Sciatic nerve (tissue), 2 donors: ENCODE measurements at places on chromosomes 1 and 21.
A peak's percentile ranks its signal among the peaks of the same experiment; 100 is the strongest.

DNA sequence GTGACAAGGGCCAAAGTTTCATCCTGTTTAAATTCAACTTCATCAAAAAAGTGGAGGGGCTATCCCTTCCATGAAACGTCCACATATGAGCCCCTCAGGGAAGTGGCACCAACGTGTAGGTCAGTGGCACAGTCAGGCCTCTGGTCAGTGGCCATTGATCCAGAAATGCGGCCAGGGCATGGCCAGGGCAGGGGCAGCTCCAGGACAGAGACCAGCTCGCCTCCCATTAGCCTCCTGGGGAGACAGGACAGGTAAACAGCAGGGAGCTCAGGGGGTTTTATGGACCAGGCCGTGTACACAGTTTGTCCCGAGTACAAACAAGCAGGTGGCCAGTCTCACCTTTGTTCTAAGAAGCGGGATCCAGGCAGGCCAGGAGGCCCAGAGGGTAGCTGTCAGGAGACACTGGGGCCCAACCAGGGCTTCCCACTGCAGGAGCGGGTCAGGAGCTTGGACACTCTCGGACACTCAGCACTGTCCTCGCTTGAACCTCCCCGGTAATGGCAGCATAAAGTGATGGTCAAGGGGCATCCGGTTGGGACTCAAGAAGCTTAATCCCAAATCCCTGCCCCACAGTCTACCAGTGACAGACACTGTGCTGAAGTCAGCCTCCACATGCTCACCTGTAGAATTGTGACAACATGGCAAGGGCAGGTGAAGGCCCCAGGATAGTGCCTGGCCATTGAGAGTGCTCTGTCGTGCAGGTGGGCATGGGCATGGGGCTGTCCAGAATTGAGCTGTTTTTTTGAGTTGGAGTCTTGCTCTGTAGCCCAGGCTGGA, 144.1 kb upstream of the ERRFI1 start:
- no peak for DNase-seq

DNA sequence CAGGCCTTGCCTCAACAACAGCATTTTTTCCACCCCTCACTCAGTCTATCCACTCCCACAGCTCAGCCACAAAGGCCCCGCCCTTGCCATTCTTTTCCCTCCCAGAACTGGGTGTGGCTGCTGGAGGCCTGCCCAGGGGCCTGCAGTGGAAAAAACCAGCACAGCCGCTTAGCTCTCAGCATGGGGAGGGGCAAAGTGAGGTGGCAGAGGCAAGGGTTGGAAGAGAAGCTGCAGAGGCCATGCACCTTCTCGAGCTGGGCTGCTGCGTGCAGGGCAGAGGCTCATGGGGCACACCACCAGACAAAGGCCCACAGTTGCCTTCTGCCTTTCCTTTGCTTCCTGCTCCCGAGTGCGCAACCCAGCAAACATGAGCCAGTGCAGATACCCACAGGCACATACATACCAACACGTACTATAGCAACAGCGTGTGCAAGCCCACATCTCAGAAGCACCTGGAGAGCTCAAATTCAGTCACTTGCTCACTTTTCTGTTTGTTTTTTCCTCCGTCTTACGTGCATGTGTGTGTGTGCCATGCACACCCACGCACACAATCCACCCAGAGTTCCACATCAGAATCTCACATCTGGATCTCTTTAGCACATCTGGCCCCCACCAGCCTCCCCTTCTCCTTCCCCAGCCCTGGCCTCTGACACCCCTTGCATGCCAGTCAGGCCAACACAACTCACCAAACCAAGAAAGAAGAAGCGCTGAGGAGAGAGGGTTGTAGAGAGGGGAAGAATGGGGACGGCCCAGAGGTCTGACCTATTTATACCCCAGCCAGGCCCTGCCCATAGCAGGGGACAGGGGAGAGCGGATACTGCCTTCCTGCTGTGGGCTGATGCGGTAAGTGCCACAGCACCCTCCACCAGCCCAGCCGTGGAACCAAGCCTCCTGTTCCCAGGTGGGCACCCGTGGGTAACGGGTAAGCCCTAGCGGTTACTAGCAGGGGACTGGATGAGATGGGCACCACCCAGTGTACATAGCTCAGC, at the start of gene S100A4:
Gene S100A4 (minus strand): TSS at position 740 of the 989 bp plus-strand sequence. CDS start 1,012 bp downstream, outside the sequence.
- DNase-seq = peak; percentile 96

DNA sequence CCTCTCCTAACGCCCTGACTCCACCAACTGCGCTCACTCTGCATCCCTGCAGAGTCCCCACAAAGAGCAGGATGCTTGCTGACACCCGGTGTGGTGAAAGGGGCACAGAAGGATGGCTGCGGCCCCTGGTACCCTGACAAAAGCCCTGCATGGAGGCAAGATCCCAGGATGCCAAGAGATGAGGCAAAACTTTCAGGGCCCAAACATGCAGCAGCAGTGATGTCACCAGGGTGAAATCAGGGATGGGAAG, 36.6 kb downstream of the SLC9A1 start:
- DNase-seq = no peak

GRCh38 chr1:94729267-94729666, 90.9 kb upstream of the SLC44A3 start:
- DNase-seq = no peak

GRCh38 chr1:17710889-17711576, 44.1 kb upstream of the ACTL8 start:
- no peak for DNase-seq

- DNase-seq = peak; percentile 19
These were observed 5.8 kb upstream of the EPS8L3 start for GRCh38 chr1:109769330-109770078.

DNA sequence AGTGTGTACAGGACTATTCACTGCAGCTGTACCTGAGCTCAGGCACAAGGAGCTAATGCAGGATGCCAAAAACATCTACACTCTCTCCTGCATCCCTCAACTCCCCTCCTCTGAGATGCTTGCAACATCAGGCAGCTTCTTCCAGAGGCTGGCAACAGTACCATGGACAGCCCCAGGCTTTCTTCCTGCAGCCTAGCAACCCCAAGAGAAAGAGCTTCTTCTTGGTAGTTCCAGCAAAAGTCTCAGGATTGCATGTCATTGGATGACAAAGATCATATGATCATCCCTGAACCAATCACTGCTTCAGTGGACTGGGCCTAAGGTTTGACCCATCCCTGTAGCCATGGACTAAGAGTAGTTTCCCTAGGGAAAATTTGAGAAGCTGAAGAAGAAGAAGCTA, 46.7 kb downstream of the CAMK2N1 start:
- no peak for DNase-seq

DNA sequence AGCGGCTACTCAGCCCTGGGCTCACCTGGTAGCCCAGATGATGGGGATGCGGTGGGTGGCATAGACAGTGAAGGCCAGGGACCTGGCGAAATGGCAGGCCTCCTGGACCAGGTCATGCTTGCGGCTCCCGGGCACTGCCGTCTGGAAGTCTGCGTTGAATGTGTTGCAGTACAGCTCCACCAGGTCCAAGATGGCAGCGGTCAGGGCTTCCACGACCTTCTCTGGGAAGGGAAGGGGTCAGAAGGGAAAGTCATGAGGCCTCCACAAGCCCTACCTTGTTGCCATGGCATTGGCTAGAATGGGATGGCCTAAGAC, 38.8 kb downstream of the PIK3C2B start:
- DNase-seq = no peak

DNA sequence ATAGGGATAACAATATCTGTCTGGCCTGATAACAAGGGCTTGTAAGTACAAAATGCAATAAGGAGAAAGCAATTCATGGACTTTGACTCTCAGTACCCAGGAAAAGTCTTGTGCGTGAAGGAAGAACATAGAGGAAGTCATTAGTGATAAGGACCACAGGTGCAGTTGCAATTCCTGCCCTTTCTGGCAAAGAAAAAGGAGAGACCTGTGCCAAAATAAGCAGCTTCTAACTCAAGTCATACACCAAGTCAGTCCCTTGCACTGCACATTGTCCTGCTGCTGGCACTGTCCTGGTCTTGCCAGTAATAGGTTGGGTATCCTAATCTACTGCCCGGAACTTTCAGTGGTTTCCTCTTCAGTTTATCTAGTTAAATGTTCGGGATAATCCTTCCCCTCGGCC, 14.8 kb upstream of the SOD1 start:
- no peak for DNase-seq

DNA sequence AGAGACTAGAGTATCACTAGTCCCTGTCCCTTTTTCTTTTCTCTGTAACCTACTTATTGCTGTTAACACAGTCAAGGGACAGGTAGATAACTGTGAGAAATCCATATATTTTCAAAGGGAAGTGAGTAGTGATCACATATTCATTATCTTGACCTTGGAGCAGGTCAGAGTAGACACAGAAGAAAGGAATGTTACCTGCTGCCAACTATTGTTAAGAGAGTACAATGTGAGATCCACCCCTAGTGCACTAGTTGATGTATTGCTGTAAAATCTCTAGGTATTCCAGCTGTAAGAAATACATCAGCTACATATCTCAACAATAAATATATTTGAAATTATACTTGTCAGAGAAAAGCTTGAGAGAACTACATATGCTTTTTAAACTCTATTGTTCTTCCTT, 68.7 kb upstream of the ADGRL2 start:
- DNase-seq = no peak

DNA sequence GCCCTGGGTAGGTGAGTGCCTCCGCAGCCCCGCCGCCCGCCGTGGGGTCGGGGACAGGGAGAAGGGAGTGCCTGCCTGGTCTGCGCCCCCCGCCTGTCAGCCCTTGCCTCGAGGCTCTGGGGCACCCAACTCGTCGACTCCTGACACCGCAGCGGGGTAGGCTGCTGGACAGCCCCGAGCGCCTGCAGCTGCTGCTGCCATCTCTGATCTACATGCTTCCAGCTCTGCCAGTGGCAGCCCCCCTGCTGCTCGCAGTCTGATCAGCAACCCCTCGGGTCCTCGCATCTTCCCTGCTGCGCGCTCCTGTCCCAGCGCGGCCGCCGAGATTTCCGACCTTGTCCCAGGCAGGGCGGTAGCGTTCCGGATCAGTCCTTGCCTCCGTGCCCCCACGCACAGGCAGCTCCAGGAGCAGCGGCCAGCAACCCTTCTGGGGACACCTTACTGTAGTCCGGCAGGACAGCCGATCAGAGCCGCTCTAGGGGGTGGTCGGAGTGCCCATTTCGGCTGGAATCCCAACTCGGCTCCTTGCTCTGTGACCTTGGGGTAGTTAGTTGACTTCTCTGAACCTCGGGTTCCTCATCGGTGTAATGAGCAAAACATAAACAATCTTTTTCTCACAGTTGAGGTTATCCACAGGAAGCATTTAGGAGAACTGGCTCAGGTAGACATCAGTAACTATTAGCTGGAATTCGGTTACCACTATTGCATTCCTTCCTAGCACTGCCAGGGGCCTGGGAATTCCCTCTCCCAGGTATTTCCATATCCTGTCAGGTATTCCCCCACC, 540 bp downstream of the BCAN start:
- DNase-seq = no peak

- no peak for DNase-seq
These were observed 120.8 kb downstream of the CLEC20A start for GRCh38 chr1:178376008-178376407.

- DNase-seq = no peak
These were observed 43.0 kb downstream of the RGS18 start for GRCh38 chr1:192201303-192201702.
